PC-9 (cell line): ENCODE measurements at places on chromosomes 1 and 21. TPM values are rescaled to one million over a fixed set of nuclear protein-coding genes. Genes with fewer than 3 reads are reported as not detected.

LCE2C gene
- total RNA-seq = not detected in 2 replicates

DNA sequence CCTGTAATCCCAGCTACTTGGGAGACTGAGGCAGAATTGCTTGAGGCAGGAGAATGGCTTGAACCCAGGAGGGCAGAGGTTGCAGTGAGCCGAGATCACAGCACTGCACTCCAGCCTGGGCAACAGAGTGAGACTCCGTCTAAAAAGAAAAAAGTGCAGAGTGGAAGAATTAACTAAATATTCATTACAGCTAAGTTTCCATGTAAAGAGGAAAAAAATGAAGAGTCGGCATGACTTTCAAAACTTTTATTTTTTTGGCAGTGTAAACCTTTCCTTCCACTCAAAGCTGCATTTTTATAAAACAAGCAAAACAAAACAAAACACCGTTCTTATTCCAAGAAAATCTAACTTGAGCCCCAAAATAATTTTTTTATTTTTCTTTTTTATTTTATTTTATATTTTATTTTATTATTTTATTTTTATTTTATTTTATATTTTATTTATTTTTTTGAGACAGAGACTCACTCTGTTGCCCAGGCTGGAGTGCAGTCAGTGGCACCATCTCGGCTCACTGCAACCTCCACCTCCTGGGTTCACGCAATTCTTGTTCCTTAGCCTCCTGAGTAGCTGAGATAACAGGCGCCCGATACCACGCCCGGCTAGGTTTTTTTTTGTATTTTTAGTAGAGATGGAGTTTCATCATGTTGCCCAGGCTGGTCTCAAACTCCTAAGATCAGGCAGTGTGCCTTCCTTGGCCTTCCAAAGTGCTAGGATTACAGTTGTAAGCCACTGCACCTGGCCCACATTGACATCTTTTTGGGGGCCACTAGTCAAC is 62.9 kb downstream of the PACC1 start:
- no peak for DNase-seq

- no peak for DNase-seq
Measured at GRCh38 chr1:86472152-86472551, 3.4 kb downstream of the CLCA1 start.

- no peak for DNase-seq
Measured at GRCh38 chr1:15188678-15189077, 35.1 kb downstream of the TMEM51 start.

- DNase-seq = no peak
Measured at GRCh38 chr1:42170779-42171621, 6.5 kb upstream of the GUCA2A start.
